Left ventricle myocardium inferior (tissue), 1 donor: ENCODE measurements at places on chromosomes 6 and 20.

GRCh38 chr6:51855310-51856082, 231.9 kb downstream of the PKHD1 start:
- no peak for DNase-seq

- DNase-seq: no peak
Measured at GRCh38 chr6:33124525-33124901, 48.7 kb downstream of the HLA-DPB1 start.

DNA sequence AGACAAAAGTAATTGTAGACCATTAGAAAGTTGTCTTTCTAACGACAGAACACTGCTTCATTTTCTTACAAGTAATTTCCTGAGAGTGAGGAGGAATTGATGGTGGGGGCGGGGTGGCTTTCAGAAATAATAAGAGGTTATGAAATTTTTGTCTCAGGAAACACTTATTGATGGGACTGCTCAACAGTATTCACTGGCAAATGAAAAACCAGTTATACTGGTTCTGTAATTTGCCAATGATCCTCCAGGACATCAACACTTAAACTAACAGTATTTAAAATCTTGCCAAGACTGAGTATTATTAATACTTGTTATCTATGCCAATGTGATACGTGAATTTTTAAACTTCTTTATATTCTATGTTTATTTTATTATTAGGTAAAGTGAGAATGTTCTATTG, 41.8 kb upstream of the FUT9 start:
- no peak for DNase-seq

DNA sequence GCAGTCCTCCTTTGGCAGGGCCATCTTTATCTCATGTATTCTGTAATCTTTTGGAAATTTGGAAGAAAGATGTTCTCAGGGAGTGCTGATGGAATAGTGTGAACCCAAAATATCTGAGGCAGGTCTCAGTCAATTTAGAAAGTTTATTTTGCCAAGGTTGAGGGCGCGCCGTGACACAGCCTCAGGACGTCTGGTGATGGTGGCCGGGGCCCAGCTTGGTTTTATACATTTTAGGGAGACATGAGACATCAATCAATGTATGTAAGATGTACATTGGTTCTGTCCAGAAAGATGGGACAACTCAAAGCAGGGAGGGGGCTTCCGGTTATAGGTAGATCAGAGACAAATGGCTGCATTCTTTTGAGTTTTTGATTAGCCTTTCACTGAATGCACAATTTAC, 89.8 kb downstream of the ERMARD start:
- no peak for DNase-seq

GRCh38 chr6:157607317-157608109, 215.5 kb upstream of the SNX9 start:
- no peak for DNase-seq

DNA sequence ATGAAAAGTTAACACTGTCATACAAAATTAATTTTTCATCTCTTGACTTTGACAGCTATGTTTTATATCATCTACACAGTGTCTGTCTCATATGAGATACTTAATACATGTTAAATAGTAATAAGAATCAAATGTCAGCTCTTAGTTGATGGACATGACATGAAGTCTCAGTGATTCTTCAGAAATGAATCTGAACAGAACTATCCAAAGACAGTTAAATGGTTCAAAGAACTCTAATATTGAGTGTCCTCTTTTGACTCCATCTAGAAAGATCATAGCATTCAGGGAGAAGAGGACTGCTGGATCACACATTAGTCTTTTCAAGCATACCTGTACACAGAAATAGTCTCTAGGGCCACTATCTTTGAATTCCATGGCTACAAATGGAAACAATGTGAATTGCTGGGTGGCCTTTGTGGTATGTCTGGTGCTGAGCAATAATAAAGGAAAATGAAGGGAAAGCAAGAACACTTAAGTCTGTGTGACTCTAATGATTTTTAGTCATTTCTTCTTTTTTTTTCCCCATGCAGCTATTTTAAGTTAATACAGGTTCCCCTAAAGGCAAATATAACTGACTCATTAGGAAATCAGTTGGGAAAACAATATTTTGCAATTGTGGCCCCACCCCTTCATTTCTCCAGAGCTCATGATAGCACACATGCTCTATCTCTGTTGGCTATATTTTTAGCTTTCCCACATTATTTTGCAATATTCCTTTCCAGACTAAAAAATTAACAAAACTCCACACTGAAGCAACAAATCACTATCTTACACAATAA, 367.5 kb downstream of the GRIK2 start:
- no peak for DNase-seq

- no peak for DNase-seq
Measured at GRCh38 chr6:4607793-4608192, 168.4 kb upstream of the CDYL start.

- DNase-seq: no peak
Measured at GRCh38 chr6:16583144-16583762, 178.0 kb downstream of the ATXN1 start.

DNA sequence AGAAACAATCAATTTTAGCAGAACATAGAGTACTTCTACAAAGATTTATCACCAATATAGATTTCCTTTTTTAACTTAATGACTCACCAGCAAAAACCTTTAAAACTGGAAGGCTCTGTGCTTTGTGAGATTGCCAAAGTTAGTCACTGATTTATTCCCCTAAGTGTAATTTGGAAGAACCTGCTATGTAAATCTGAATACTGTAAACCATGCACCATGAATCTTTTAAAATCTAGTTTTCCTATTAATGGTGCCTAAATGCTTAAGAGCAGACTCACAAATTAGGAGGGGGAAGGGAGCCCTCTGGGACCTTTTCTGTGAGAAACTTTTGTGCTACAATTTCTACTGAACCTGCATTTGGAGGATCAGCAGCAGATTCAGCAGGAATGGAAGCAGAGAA, 57.8 kb upstream of the PNRC1 start:
- DNase-seq: no peak

- DNase-seq: no peak
Measured at GRCh38 chr6:7559196-7559595, 17.7 kb downstream of the DSP start.
